Hindlimb muscle (tissue), 1 donor: ENCODE measurements at places on chromosomes 12 and 14. TPM values are rescaled to one million over a fixed set of nuclear protein-coding genes. Genes with fewer than 3 reads are reported as not detected.

- no peak for DNase-seq
Measured at GRCh38 chr12:108653922-108654321, 20.2 kb upstream of the SELPLG start.

DNA sequence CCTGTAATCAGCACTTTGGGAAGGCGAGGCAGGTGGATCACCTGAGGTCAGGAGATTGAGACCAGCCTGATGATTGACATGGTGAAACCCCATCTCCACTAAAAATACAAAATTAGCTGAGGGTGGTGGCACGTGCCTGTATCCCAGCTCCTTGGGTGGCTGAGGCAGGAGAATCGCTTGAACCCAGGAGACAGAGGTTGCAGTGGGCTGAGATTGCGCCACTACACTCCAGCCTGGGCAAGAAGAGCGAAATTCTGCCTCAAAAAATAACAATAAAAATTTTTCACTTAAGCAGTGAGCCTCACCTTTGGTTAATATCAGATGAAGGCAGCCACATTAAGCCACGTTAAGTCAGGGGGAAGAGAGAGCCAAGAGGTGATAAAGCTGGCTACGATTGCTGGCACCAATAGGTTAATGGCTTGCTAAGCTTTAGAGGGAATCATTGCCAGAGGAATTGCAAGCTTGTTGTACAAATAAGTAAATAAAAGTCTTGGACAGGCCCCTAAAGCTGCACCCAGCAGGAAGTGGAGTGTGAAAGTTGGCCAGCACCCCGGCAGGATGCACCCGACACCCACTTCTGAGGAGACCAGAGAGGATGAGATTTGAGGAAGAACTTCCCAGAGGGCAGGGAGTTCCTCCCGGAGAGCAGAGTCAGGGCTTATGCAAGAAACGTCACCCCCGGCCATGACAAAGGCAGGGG lies 41.3 kb upstream of the TESC start:
- DNase-seq, result no peak

GRCh38 chr12:54945082-54945481 lies 39.5 kb downstream of the TESPA1 start:
- DNase-seq, result no peak

GRCh38 chr14:92581206-92581605 lies 67.6 kb downstream of the RIN3 start:
- DNase-seq, result no peak

GRCh38 chr12:27244689-27245488 lies 803 bp downstream of the STK38L start:
- peak; percentile 18 for DNase-seq

- no peak for DNase-seq
Measured at GRCh38 chr12:68115281-68115680, 44.3 kb downstream of the IFNG start.

C12orf54 gene
- polyA plus RNA-seq, result 0.72 TPM

CNPY2 gene
- polyA plus RNA-seq, result 41.0 TPM
